GM12878 (cell line): ENCODE measurements at places on chromosomes 7 and 10. TPM values are rescaled to one million over a fixed set of nuclear protein-coding genes. Genes with fewer than 3 reads are reported as not detected.

GRCh38 chr7:129375141-129375938 is 58.9 kb upstream of the STRIP2 start:
- H3K4me1 ChIP-seq, result peaks cover 10% of the 10 kb centered on the region; the same call in 1 of the 2 replicates
- H3K27me3 ChIP-seq, result no peaks in the 10 kb centered on the region
- DNase-seq, result no peak
- H3K4me3 ChIP-seq, result no peak overlapping the region
- H3K27ac ChIP-seq, result no peak overlapping the region

- no peak for DNase-seq
- no peaks in the 10 kb centered on the region for H3K36me3 ChIP-seq
- H3K27me3 ChIP-seq, result no peaks in the 10 kb centered on the region
- H3K4me3 ChIP-seq, result no peak overlapping the region
These were observed 1.8 kb upstream of the LDB3 start for GRCh38 chr10:86666538-86666937.

DNA sequence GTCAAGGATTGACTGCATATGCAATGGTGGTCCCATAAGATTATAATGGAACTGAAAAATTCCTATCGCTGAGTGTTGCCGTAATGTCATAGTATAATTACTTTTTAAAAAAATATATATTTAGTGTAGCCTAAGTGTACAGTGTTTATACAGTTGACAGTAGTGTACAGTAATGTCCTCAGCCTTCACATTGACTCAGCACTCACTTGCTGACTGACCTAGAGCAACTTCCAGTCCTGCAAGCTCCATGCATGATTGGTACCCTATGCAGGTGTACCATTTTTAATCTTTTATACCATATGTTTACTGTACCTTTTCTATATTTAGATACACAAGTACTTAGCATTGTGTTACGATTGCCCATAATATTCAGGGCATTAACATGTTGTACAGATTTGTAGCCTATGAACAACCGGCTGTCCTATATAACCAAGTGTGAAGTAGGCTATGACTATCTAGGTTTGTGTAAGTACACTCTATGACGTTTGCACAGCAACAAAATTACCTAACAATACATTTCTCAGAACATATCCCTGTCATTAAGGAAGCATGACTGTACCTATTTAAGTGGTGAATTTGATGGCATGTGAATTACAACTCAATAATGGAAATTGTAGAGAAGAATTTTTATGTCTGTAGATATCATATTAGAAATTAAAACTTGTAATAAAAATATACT is 40.9 kb downstream of the CCNY start:
- H3K4me1 ChIP-seq, result peaks cover 21% of the 10 kb centered on the region
- H3K27ac ChIP-seq, result no peak overlapping the region
- no peak for DNase-seq

DNA sequence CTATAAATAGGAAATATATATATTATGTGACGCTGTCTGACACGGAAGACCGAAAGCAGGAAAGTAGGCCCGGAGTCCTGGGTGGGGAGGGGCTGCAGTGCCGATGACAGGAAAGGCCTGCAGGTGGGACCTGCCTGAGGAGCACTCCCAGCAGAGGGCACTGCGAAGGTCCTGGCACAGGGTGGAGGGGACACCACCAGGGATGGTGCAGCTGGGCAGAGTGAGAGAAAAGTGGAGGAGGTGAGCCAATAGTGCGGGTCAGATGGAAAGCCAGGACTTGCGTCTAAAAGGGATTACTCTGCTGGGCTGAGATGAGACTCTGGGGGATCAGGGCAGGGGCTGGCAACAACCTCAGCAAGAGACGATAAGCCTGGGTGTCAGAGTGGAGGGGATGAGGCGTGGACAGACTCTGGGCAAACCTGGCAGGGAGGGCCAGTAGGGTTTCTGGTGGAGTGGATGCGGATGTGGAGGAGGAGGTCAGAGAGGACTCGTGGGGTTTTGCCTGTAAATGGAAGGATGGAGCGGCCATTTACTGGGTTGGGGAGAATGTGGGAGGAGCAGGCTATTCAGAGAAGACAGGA is 118.2 kb upstream of the ZNF746 start:
- H3K27me3 ChIP-seq, result no peaks in the 10 kb centered on the region
- peaks cover 30% of the 10 kb centered on the region for H3K36me3 ChIP-seq
- no peak overlapping the region for H3K4me3 ChIP-seq
- H3K4me1 ChIP-seq, result peaks cover 6% of the 10 kb centered on the region
- no peak for DNase-seq

- DNase-seq, result no peak
- no peak overlapping the region for H3K27ac ChIP-seq
- no peaks in the 10 kb centered on the region for H3K27me3 ChIP-seq
- no peaks in the 10 kb centered on the region for H3K4me1 ChIP-seq
These were observed 7.1 kb downstream of the LRRC4 start for GRCh38 chr7:128024151-128024550.

NANOS1 gene
- total RNA-seq, result 0.36 and 0.61 TPM in 2 replicates

FAM24B gene
- total RNA-seq, result 4.6 and 6.8 TPM in 2 replicates

CACNB2 gene
- total RNA-seq, result 0.93 and 1.1 TPM in 2 replicates
